Stimulated activated CD8-positive, alpha-beta memory T cell treated with anti-CD3 and anti-CD28 coated beads, Interleukin-4, amount 100 ng/mL, for 4 hours (primary cell): ENCODE measurements at places on chromosomes 11 and 22.

DNA sequence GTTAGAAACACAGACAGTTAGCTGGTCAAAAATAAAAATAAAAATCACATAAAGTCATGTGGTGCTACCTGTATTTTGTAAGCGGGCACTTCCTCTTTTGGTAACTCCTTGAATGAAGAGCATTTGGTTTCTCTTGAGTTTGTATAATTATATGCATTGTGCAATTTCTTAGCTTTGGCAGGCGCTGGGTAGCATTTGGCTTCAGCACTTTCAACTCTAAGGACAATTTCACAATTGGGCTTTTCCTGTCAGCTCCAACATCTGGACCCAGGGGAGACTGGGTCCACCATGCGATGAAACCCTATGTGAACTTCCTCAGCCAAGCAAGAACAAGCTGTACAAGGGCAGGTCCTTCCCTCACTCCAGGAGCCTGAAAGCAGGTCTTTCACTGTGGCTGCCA is 169.1 kb downstream of the RRAS2 start:
- no peak for DNase-seq

DNA sequence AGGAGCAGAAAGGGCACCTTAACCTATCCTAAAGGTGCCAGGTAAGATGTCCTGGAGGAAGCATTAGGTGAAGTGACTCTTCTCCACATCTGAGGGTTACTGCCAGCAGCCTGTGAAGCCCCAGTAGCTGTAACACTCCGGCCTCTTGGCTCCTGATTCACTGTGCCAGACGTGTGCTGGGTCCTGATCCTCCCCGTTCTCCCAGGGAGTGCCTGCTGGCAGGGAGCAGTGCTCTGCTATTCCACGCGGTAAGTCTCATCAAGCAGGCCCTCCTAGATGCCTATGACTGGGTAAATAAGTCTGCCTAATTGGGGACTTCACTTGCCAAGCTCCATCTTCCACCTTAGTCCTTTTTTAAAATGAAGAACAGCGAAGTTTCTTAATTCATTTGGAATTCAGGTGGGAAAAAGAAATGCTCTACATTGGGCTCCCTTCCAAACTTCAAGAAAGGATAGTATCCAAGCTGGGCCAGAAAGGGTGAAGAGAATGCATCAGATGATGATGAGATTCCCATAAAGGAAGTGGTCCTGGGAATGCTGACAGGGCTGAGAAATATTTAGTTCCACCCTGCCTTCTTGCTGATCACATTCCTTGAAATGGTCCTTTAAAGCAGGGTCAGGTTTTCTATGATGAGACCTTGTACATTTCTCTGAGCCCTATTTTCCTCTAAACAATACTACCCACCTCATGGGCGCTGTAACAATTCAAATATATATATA is 188.0 kb downstream of the MAML2 start:
- DNase-seq, result no peak

- no peak for DNase-seq
Measured at GRCh38 chr22:49789289-49790141, 38.2 kb downstream of the BRD1 start.

GRCh38 chr11:126963603-126964363 is 36.8 kb downstream of the KIRREL3 start:
- no peak for DNase-seq

DNA sequence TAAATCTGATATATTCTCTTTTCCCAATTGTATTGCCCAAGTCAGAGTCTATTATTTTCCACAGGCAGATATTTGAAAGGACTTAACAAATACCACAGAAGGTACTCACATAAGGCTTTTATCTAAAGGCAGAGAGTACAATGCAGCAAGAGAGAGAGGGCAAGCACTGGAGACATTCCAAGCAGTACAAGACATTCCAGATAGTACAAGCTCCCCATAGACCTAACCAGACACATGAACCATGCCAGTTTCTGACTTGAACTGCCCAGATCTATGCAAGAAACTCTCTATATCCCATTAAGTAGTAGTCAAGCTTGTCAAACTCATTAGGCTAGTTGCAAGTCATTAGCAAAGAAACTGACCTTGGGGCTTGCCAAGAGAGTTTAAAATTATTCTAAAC is 11.2 kb upstream of the MS4A6E start:
- DNase-seq, result no peak

DNA sequence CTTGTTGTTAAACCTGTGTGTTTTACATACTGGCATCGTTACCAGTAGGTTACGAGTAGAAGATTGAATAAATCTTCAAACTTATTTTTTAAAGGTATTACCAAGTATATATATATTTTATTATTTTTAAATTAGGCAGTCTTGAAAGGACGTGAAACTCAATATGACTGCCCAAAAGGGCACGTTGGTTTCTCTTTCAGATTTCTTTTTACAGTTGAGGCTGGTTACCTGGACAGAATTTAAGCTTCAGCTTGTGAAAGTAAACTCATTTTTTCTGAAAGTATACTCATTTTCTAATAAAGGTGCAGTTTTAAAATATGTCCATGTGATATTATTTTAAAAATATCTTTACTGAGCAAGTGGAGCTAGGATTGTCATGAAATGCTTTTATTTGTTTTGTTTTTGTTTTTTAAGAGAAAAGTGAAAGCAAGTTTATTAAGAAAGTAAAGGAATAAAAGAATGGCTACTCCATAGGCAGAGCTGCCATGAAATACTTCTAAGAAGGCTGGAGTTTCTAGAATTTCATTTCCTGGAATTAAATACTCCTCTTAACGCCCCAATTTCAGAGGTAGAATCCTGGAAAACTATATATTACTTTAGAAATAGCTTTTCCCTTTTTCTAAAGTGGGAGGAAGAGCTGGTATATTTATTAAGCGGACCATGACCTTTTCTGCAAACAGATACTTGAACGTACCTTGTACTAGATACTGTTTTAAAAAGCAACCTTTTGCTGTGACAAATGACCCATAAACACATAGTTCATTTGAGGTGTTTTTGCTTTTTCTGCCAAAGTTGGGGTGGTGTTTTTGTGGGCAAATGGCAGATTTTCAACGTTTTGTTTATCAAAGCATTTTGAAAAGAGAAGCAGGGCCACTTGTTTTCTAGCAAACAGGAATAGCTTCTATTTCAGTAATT is 1.9 kb downstream of the FBXO7 start:
- no peak for DNase-seq

DNA sequence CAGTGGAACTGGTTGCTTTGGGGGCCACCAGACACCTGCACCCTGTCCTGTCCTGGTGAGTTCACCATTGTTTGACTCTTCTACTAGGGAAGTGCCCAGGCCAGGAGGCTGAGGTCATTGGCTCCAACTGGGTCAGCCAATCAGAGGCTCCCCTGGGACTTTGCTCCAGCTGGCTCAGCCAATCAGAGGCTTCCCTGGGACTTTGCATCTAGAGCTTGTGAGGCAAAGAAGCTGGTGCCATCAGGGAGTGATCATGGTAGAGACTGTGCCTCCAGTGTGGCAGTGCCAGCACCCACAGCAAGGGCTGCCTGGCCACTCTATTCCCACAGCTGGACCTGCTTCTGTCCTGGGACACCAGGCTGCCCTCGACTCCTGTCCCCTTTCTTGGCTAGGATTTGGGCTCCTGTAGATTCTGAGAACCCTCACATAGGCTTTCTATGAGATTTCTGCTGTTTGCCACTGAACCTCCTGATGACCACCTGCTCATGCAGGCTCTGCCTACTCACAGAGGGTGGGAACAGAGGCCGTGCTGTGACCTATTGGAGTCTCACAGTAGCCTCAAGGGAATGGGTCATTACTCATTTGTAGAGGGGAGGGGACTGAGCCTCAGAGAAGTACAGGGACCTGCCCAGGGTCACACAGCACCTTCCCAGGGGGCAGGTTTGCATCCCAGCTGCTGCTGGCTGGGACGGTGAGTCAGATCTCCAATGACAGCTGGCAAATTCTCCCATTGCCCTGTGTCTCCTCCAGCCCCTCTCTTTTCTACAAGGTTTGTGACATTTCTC is 59.2 kb upstream of the SHISAL1 start:
- DNase-seq, result no peak

DNA sequence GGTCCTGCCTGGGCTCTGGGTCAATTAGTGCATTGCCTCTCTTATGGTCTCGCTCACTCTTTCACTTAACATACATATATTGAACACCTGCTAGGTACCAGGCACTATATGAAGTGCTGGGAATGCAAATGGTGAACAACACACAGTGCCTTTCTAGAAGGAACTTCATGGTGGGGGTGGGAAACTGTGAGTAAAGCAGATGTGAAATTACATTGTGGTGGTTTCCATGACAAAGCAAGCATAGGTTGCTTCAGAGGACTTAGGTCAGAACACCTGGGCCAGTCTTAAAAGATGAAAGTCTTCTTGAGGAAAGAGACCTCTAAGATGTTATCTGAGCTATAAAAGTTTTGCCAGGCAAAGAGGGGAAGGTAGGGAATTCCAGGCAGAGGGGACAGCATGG is 231.3 kb downstream of the BUD13 start:
- DNase-seq, result no peak

DNA sequence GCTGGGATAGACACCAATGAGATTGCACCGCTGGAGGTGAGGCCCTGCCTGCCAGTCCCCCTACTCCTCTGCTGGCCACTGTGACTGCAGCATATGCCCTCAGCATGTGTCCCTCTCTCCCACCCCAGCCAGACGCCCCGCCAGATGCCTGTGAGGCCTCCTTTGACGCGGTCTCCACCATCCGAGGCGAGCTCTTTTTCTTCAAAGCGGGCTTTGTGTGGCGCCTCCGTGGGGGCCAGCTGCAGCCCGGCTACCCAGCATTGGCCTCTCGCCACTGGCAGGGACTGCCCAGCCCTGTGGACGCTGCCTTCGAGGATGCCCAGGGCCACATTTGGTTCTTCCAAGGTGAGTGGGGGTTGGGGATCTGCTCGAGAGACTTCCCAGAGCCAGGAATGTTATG is 5.7 kb upstream of the SMARCB1 start:
- no peak for DNase-seq

DNA sequence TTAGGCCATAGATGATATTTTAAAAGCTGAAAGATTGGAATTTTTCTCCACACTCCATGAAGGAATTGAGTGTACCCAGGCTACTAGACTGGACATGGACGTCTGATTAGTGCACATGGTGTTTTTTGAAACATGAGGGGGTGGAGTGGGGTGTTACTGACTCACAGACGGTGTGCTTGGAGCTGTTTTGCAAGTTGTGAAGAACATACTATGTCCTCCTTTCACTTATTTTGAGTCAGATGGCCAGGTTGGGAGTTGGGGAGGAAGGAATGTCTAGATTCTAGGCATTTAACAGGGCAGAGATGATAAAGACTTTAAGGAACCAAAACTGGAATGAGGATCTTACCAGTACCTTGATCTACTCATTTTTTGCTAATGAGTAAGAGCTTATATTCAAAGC is 158.1 kb upstream of the MTNR1B start:
- DNase-seq, result no peak

GRCh38 chr11:94776351-94777321 is 8.5 kb downstream of the AMOTL1 start:
- no peak for DNase-seq

- DNase-seq, result no peak
Measured at GRCh38 chr11:65426839-65427690, 4.5 kb downstream of the NEAT1 start.

GRCh38 chr11:77479746-77480352 is 6.0 kb upstream of the PAK1 start:
- no peak for DNase-seq

- no peak for DNase-seq
Measured at GRCh38 chr11:47592970-47593369, 1.2 kb downstream of the C1QTNF4 start.

DNA sequence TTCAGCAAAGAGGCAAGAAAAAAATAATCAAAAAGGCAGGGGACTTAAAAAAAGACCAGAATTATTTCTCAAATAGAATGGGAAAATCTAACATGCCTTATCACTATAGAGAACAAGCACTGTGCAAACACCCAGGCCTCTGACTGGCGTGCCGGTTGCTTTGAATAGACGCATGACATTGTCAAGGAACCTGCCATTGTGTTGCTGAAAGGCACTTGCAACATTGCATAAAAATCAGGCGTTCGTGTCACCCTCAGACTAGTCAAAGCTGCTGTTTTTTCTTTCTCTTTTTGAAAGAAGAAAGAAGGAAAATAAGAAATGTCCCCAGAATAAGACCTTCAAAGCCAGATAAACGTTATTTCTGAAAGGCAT is 549.3 kb upstream of the CADM1 start:
- no peak for DNase-seq

DNA sequence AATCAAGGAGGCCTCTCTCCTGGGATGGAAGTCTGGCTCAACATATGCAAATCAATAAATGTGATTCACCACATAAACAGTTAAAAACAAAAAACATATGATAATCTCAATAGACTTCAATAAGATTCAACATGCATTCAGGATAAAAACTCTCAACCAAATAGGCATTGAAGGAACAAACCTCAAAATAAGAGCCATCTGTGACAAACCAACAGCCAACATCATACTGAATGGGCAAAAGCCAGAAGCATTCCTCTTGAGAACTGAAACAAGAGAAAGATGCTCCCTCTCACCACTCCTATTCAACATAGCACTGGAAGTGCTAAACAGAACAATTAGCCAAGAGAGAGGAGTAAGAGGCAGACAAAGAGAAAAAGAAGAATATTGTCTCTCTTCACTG is 54.0 kb upstream of the SEZ6L start:
- no peak for DNase-seq

DNA sequence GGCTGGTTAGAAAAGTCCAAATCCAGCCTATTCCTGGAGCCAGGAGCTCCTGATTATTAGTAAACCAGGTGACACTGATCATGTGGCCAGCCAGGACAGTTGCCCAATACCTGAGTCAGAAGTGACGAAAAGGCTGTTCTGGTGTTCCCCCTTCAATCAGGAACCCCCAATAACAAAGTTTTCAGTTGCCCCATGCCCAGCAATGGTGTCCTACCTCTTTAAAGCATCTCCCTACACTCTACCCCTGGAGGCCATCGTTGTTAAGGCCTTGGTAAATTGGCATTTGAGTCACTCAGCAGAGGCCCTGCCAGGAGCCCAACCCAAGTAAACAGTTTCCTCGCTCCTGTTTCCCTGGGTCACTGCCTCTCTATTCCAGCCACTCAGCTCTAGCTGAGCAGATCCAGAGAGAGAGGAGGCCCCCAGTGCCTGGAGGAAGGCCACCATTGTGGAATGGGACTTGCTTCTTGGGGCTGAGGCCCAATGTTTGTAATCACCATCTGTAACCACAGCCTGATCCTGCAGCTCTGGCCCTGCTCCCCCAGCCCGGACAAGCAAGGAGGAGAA is 25.0 kb downstream of the ARHGAP1 start:
- DNase-seq, result no peak

DNA sequence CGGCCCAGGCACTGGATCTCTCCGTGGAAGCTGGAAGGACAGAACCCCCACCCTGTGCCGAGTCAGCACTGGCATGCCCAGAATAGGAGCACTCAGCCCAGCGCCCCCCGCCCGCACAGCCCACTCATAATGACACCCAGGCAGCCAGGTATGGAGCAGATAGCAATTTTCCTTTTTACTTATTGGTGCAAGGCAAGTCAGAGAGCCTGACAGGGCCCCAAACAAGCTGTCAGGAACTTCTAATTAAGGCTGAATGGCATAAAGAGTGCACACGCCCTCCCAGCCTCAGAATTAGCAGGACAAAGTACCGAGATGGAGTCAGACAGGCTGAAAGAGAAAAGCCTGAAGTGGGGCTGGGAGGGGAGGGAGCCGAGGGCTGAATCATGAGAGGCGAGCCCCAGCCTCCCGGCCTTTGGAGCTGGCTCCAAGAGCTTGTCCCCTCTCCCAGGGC is 76.9 kb downstream of the DSCAML1 start:
- DNase-seq, result no peak

- DNase-seq, result no peak
Measured at GRCh38 chr11:45756384-45757010, 48.5 kb upstream of the SLC35C1 start.

- DNase-seq, result no peak
Measured at GRCh38 chr22:22520667-22521602, 865 bp upstream of the ZNF280A start.

GRCh38 chr22:31302537-31302936 is 10.2 kb upstream of the PIK3IP1 start:
- no peak for DNase-seq
